RPMI7951 (cell line): ENCODE measurements at places on chromosomes 2 and 18.

GRCh38 chr2:194383401-194383800, 1273.6 kb upstream of the SLC39A10 start:
- DNase-seq, result peak; percentile 17

DNA sequence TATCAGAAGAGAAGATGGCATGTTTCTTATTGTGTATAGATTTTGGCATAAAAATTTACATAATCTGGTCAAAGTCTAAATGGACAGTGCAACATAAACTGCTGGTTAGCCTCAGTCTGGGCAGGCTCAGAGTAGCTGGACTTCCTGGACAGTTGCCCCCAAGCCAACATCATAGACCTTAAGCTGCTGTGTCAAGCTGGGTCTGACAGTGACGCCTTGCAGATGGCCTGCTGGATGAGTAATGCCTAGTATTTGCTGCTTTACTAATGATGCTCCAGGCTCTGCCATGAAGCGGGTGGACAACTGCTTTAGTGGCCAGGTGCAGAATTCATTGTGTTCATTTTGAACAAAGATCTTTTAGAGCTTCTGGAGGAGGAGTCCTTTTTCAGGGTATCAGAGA, 603.7 kb upstream of the ZEB2 start:
- peak; percentile 87 for DNase-seq

- DNase-seq, result no peak
Measured at GRCh38 chr18:27249933-27250332, 64.8 kb upstream of the CHST9 start.

DNA sequence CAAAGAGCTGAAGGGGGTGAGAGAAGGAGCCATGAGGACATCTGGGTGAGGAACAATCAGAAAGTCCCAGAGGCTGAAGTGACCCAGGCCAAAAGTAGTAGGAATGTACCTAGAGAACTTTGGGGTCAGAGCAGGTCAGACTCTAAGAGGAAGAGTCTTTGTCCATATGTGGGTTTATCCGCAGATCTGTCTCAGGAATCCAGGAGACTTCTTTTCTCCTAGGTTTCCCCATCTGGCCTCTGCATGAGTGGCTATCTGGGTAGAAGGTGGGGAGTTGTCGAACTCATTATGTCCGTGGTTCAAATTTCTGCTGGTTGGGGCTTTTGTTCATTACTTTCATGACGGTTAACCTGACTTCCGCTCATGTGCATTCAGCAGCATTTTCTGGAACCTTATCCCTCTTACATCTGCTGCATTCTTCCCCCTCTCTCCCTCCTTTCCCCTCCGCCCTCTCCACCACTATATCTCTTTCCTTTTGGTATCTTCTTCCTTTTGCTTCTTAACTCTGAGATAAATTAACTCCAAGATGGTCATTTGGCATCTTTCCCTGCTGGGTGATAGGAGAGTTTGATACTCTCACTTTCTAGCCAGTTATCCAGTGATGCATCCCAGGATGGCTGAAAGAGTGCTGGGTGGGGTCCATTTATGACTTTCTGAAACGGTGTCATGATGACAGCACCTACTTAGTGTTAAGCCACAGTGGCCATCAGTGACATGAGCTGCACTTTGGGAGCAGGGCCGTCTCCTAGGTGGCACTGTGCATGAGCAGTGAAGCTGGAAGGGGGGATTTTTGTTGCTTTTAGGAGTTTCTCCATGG, 2.1 kb downstream of the LIPG start:
- DNase-seq, result no peak

- peak; percentile 51 for DNase-seq
Measured at GRCh38 chr2:231640641-231641111, 48.0 kb downstream of the TEX44 start.

DNA sequence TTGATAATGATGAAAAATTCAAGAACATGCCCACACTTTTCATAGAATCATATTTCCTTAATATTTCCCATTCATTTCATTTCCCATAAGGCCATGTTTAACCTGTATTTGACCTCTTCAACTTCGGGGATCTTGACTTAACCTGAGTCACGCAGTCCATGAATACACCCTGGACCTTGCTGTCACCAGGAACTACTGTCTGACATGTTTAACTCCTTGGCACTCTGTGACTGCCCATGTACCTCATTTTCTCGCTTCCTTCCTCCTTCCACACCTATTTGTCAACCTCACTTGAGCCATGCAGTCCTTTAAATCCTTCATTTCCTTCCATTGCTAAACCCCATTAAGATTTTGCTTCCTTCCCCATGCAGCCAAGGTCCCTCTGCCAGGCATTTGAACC, 16.3 kb downstream of the ABCB11 start:
- no peak for DNase-seq

GRCh38 chr2:128557831-128558241, 239.2 kb upstream of the HS6ST1 start:
- DNase-seq, result no peak

GRCh38 chr2:23828986-23829385, 97.9 kb downstream of the ATAD2B start:
- no peak for DNase-seq

GRCh38 chr2:217642944-217643343, 359.9 kb downstream of the TNS1 start:
- no peak for DNase-seq
